ENCODE measurements at places on chromosomes 11 and 22. TPM values are rescaled to one million over a fixed set of nuclear protein-coding genes. Genes with fewer than 3 reads are reported as not detected.

The TALDO1 gene
- 209 TPM for total RNA-seq

The BDNF gene
- total RNA-seq: 21.2 TPM

The ADAMTS8 gene
- 2.6 TPM for total RNA-seq

The TSPAN32 gene
- 6.0 TPM for total RNA-seq

The P4HA3 gene
- total RNA-seq: not detected

The MIOX gene
- 0.35 TPM for total RNA-seq

- DNase-seq: no peak
Measured at GRCh38 chr22:25540166-25540907, 24.1 kb upstream of the GRK3 start.

- no peak for DNase-seq
Measured at GRCh38 chr11:118289401-118289800, 15.1 kb upstream of the CD3E start.

- no peak for DNase-seq
Measured at GRCh38 chr11:27423125-27423524, 49.5 kb downstream of the LGR4 start.

DNA sequence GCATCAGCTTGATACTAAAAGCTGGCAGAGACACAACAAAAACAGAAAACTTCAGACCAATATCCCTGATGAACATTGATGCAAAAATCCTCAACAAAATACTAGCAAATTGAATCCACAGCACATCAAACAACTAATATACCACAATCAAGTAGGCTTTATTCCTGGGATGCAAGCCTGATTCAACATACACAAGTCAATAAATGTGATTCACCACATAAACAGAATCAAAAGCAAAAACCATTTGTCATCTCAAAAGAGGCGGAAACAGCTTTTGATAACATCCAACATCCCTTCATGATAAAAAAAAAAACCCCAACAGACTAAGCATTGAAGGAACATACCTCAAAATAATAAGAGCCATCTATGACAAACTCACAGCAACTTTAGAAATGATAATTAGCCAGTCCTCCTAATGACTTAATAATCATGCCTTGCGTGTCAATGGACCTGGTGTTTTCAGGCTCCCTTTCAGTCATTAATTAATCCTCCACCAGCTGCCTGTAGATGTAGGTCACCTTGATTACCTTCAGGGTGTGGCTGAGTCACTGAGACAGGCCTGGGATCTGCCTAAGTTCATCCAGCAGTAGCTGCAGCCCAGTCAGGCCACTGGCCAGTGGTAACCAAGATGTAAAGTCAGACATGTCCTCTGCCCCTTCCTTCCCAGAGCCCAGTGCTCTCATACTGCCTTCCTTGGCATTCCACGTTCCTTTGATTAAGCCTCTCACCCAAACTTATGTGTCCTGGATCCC lies 109.8 kb downstream of the EHF start:
- DNase-seq: no peak

- no peak for DNase-seq
Measured at GRCh38 chr11:134943544-134943943, 531.5 kb upstream of the B3GAT1 start.

DNA sequence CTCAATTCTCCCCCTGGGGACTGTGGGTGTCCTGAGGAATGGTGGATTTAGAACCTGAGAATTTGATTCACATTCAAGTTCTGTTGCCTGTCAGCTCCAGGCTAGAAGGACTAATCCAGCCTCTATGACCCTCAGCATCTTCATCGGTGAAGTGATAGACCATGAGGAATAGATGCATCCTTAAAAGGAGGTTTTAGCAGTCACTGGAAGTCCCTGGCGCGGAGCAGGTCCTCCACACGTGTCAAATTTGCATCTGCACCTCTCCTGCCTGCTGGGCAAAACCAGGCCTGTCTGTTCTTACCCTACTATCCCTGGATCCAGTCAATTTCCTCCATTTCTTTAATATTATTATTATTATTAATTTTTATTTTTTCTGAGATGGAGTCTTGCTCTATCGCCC lies 808.4 kb downstream of the TBC1D22A start:
- DNase-seq: no peak

GRCh38 chr22:19770349-19771220 lies 10.0 kb downstream of the TBX1 start:
- DNase-seq: no peak

DNA sequence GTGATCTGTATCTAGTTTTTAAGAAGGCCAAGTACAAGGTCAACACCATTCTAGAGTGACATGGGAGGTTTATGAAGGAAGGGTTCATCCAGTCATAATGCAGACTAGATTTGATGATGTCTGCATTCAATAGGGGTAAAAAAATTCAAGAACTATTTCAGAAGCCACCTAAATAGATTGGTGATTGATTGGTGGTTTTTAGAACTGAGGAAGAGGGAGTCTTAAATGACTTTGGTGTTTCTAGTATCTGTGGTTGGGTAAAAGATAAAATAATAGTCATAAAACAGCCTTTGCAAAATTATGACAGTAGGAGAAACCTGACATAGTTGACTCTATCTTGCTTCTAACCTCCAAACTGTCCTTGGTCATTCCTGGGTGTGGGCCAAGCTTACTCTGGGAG lies 114.1 kb downstream of the OPCML start:
- DNase-seq: no peak

DNA sequence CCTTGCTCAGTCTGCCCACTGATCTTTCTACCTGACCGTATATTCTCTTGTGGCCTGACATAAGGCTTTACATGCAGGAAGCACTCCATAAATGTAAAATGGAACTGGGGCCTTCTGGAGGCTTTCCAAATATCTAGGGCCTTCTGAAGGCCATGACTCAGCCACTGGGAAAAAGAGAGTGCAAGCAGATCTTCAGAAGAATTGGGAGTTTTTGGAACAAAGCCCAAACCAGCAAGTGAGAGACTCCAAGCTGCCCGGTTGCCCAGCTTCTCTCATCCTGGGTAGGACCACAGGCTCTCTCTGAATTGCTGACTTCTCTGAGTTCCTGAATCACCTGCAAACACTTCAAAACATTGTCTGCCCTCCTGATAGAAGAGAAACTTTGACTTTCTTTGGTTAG lies 107.9 kb upstream of the BMAL1 start:
- DNase-seq: peak; percentile 63

DNA sequence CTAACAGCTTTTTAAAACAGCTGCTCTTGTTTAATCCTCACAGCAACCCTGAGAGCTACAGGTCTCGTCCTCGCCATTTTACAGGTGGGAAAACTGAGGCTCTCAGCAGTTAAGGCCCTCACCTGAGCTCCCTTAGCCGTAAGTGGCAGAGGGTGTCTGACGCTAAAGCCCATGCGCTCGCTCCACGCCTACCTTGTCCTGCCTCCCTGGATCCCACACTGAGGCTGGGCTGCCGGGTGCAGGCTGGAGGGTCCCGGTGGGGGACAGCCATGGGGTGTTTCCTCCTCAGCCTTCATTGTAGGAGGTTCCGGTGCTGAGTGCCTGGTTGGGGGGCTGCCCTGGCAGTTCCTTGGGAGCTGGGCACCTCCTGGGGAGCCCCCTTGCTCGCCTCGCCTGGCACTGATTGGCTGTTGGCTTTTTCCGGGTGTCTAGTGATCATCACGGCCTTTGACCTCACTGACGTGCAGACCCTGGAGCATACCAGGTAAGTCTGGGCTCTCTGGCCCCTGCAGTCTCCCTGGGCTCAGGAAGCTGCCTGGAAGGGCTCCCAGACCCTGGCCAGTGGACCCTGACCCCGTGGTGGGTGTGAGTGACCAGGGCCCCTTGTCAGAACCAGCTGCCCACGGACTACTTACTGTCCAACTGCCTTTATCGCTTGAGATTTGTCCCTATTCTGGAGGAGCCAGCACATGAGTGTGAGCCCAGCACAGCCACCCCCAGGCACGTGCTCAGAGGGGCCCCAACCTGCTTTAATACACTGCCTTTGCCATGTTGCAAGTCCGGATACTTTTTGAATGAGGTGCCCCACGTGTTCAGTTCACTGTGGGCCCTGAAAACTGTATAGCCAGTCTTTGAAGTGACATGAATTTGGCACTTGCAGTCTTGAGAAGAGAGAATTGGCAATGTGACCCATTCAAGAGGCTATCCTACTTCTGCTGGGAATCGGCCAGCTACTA lies 12.6 kb downstream of the RAB36 start:
- DNase-seq: no peak

DNA sequence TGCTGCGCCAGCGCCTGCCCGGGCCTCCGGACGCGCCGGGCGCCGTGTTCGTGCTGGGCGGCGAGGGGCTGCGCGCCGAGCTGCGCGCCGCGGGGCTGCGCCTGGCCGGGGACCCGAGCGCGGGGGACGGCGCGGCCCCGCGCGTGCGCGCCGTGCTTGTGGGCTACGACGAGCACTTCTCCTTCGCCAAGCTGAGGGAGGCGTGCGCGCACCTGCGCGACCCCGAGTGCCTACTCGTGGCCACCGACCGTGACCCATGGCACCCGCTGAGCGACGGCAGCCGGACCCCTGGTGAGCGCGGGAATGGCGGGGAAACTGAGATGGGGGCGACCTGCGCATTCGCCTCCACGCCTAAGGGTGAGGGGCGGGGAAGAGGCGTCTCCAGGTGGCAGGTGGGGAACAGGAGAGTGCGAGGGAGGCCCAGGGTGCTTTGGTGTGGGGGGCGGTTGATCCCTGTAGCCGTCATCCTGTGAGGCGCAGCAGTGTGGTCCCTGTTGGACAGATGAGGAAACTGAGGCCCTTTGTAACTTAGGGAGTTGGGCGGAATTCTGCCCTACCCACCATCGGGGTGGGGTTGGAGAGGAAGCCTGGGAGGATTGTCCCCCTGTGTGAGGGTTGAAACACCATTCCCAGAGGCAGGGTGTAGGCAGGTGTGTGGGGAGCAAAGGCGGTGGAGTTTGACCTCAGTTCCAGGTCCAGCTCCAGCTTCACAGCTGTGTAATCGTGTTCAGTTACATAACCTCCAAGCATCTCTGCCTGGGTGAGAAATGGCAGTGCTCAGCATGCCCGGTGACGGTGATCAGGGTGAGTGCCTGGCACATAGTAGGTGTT lies 758 bp downstream of the PDXP start:
- no peak for DNase-seq

DNA sequence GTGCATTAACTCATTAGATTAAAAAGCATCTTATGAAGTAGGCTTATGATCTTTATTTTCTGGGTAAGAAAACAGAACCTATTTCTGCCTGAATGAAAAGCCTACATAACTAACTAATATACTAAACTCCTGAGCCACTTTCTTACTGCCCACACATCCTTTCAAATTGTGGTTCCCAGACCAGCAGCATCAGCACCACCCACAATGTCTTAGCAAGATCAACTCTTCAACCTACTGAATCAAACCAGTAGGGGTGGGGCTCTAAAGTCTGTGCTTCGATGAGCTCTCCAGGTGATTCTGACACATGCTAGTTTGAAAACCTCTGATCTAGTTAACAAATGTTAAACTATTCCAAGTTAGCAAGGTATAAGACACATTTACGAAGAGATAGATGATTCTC lies 462.4 kb downstream of the DLG2 start:
- no peak for DNase-seq

DNA sequence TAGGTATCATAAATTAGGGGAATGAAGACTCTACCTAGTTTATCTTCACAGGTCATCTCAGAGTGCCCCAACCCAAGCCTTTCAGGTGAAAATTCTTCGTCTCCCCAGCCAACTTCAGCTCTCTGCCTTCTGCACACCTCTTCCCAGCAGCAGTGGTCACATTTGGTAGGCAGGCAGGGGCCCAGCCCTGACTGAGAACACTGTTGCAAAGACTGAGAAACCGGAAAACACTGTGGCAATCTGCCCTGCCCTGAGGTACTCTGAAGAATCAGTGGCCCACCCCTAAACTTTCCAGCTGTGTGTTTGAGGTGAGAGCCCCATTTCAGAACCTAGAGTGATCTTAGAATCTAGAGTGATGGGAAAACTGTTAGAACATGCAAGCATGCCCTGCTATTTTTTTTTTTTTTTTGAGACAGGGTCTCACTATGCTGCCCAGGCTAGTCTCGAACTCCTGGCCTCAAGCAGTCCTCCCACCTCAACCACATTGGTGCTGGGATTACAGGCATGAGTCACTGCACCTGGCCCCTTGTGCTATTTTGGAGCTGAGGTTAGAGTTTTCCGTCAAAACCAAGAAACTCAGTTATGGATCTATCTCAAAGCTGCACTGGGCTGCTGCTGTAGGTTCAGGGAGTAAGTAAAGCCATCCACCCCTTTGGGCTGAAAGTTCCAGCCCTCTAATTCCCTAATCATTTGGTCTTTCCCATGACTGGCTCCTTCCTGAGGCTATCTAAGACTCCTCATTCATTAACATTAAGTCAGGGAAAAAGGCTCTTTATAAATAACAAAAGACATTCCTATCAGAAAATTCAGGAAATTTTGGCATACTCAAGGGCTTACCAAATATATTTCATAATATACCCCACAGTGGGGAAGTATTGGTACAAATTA lies 1.7 kb upstream of the LDHA start:
- no peak for DNase-seq

DNA sequence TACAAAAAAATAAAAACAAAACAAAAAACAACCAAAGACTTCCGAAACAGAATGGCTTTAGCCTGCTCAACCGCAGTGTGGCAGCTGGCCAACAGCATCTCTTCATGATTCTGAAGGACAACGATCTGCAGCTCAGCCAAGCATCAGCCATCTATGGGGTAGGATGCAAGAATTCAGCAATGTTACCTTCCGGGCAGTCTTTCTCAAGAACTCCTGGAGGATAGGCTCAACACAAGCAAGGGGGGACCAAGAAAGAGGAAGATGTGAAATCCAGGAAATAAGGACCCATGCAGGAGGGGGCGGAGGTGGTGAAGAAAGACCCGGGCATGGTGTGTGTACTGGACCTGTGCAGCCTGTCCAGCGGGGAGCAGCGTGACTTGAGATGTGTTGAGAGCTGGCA lies 3.5 kb upstream of the TSPO start:
- DNase-seq: no peak

- no peak for DNase-seq
Measured at GRCh38 chr11:125304136-125304535, 139.6 kb downstream of the PKNOX2 start.

GRCh38 chr22:40399621-40400020 lies 29.2 kb downstream of the SGSM3 start:
- DNase-seq: no peak

- no peak for DNase-seq
Measured at GRCh38 chr11:66918741-66919140, 39.4 kb downstream of the PC start.

Measured in MG63 (cell line).